Stimulated activated CD4-positive, alpha-beta T cell treated with anti-CD3 and anti-CD28 coated beads, Interleukin-15, amount 100 ng/mL, for 48 hours (primary cell): ENCODE measurements at places on chromosomes 1 and 21.

GRCh38 chr1:150150133-150151021, 661 bp downstream of the PLEKHO1 start:
- no peak for DNase-seq

GRCh38 chr1:220300442-220301121, 28.3 kb upstream of the RAB3GAP2 start:
- DNase-seq = no peak

GRCh38 chr1:154951901-154952657, 3.8 kb downstream of the PBXIP1 start:
- DNase-seq = peak; percentile 42

- no peak for DNase-seq
Observed at GRCh38 chr1:64913361-64914015, 52.9 kb downstream of the JAK1 start.

DNA sequence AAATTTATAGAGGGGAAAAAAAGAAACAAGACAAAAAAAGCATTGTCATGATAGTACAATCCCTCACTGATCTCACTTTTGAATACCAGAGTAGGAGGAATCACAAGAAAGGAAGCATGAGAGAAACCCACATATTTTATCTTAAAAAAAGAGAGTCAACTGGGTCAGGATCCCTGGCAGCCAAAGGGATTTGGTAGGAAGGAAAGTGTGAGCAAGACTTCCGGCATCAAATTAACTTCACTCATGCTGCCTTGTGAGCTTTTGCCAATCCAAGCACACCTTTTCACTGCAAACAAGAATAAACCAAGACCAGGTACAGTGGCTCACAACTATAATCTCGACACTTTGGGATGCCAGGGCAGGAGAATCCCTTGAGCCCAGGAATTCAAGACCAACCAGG, 53.1 kb downstream of the SLC9C2 start:
- no peak for DNase-seq

DNA sequence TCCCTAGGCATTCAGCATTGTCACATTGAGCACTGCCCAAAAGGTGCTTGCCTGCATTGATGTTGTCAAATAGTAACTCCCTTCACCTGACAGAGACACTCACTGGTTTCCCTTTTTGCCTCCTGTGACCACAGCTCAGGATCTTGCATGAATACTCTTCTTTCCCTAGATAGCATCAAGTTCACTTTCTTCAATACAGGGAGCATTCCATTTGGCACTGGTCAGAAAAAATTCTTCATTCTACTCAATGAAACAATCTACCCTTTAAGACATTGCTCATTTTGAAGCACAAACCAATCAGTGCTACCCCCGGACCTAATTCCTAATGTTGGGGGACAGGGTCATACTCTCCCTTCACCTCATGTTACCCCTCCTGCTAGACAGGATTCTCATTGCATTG, 319.0 kb upstream of the SNX7 start:
- DNase-seq = no peak

GRCh38 chr21:15686506-15686905, 43.3 kb upstream of the USP25 start:
- no peak for DNase-seq

DNA sequence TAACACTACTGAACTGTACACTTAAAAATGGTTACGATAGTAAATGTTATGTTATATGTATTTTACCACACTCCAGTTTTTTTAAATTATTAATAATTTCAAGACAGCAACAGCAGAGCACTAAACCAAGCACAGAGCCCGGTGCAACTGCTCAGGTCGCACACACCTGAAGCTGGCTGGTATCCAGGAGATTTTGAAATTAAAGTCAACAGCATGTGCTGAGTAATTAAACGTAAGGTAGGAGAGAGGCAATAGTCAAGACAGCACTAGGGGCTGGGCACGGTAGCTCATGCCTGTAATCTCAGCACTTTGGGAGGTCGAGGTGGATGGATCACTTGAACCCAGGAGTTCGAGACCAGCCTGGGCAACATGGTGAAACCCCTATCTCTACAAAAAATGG, 35.1 kb upstream of the SLC30A10 start:
- DNase-seq = no peak

DNA sequence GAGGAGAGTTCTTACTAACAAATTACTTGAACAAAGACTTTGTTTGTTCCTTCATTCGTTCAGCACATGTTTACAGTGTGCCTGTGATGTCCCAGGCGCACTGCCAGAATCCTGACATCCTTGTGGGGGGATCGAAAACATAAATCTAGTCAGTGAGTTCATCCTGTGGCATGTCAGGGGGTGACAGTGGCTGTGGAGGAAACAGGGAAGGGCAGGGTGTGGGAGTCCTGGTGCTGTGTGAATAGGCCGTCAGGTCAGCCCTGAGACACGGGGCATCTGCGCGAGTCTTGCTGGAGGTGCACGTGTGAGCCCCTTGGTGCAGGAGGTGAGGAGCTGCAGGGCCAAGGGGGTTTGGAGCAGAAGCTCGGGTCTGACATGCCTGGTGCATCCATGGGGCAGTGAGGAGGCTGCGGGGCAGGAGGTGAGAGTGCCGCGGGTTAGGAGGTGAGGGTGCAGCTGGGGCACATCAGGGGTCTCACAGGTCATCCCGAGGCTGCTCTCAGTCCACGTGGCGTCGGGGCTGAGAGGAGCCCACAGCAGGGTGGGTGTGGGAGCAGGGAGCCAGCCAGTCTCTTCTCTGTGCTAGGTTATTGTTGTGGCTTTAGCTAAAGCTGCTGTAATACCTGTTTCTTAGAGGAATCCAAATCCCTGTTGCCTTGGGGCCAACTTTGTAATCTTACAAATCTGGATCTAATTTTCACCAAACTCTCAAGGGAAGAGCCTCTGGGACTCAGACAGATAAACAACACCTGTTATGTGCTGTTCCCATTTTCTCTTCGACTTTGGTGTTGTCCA, 93.4 kb downstream of the PCBP3 start:
- DNase-seq = no peak

DNA sequence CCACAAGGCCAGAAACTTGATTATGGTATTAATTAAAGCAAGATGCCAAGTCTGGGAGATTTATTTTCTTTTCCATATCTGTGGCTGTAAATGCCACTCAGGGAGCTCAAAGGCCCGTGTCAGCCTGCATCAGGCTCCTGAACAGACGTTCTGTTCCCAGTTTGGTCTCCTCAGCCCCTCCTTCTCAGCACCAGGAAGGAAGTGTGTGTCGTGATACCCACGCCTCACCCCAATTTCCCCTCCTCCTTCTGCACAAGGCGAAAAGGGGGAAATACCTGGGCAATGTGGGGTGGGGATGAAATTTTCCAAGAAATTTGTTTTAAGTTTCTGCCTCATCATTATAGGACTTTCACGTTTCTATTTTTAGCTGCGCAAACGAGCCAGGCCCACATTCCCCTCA, 112.0 kb downstream of the SYF2 start:
- no peak for DNase-seq

DNA sequence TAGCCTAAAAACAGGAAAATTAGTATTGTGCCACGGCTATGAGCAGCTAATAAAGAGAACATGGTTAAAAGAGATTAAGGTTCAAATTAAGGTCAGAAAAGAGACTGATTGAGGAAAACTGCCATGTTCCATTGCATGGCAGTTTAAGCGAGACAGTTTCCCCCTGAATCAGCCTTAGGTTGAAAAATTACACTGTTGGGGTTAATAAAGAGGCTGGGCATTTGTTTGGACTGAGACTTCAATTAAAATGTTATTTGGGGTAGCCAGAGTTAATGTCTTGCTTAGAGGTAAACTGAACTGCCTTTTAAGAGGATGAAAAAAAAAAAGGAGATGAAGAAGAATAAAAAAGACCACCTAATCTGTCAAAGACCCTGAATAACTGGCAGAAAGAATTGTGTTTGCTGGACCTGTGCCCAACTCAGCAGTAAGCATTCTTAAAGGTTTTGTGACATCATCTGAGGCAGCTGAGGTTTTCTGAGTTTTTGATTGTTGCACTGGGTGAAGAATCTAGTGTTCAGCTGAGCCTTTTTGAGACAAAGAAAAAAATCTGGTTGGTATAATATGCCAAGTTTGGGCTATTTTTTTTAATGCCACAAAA, 17.7 kb upstream of the PROX1 start:
- DNase-seq = no peak

GRCh38 chr1:116496898-116497297, 73.9 kb downstream of the CD58 start:
- DNase-seq = no peak

DNA sequence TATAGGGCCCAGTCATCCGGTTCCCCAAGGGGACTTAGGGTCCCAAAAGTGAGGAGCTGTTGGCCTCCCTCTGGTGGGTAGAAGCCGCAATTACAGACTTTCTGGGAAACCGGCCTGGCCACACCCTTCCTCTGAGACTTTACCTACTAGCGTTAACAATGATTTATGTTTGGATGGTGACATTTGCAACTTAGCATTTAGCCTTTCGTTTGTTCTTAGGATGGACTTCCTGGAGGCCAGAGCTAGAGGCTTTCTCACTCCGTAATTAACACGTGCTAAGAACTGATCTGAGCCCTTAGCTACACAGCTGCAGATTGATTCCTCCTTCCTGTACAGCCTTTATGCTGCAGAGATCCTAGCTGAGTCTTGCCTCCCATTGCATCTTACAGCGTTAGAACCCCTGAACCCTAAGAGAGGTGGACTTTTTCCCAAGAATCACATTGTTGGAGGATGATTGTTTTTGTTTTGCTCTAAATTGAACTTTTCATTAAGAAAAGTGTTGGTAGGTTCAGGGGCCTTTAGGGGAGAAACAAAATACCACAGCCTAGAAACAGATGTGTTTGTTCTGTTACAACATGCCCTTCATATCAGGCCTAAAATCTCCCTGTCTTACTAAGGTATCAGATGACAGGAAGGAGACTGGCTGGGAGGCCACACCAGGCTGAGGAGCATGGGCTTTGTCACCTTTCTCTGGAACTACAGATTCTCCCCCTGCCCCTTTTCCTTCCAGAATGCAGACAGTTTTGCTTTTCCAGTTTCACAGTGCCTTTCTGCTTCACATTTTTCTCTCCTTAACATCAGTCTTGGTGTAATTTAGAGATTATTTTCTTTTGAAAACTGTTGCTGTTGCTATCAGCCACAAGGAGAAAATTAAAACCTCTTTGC, 1.9 kb downstream of the S100A11 start:
- no peak for DNase-seq

DNA sequence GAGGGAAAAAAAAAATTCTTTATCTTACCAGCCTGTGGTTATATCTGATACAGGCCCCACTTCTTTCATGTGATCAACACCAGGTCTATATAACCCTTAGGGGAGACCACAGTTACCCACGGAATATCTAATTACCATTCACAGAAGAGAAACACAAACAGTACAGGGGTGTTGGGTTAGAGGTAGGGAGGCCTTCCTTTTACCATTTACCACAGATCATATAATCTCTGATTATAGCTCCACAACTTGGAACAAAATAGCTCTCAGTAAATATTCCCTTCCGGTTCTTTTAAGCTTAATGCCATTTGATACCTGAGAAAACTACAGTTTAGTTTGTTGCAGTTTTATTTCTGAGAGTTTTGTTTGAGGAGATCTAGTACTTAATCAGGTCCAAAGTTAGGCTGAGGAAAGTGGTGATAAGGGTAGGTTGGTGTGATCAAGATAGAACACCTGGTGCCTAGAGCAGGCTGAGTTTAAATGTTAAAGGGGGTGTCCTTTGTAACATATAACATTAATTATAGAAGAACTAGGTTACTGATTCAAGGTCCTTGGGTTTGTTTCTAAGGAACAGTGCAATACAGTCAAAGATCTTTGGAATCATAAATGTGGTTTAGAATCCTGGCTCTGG, 14.1 kb downstream of the EPB41 start:
- DNase-seq = no peak

DNA sequence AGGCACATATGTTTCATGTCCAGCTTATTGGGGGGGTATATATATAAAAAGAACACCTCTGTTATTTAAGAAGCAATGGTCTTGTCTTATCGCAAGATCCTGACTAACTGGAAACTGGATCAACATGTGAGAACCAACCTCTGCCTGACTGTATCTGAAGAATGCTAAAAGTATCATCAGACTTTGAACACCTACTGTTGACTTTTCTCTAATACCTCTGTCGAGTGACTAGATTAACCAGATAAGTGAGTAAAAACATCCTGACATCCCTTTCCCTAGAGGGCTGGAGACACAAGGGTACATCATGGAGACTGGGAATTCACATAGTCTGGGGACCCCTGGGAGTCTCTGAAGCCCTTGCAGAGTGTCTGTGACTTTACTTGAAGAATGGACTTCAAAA, 26.3 kb upstream of the PIGC start:
- DNase-seq = no peak

DNA sequence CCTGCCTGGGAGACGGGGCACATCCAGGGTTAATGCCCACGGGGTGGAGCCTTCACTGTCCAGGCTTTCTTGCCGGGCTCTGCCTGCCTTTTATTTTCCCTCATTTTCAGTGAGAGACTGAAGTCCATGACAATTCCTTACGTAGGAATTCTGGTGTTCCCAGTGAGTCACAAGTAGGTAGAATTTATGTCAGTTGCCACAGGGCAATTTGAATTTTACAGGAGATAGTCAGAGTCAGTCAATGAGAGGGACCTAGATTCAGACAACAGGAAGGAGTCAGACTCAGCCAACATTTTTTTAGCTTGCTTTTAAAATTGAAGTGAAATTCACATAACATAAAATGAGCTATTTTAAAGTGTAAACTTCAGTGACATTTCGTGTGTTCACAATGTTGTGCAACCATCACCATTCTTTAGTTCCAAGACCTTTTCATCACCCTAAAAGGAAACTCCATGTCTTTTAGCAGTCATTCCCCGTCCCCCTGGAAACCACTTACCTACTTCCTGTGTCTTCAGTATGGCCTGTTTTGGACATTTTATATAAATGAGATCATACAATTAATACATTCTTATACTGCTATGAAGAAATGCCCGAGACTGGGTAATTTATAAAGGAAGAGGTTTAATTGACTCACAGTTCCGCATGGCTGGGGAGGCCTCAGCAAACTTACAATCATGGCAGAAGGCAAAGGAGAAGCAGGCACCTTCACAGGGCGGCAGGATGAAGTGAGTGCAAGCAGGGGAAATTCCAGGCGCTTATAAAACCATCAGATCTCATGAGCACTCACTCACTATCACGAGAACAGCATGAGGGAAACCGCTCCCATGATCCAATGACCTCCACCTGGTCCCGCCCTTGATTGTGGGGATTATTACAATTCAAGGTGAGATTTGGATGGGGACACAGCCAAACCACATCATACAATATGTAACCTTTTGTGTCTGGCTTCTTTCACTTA, 14.6 kb downstream of the AJAP1 start:
- no peak for DNase-seq

DNA sequence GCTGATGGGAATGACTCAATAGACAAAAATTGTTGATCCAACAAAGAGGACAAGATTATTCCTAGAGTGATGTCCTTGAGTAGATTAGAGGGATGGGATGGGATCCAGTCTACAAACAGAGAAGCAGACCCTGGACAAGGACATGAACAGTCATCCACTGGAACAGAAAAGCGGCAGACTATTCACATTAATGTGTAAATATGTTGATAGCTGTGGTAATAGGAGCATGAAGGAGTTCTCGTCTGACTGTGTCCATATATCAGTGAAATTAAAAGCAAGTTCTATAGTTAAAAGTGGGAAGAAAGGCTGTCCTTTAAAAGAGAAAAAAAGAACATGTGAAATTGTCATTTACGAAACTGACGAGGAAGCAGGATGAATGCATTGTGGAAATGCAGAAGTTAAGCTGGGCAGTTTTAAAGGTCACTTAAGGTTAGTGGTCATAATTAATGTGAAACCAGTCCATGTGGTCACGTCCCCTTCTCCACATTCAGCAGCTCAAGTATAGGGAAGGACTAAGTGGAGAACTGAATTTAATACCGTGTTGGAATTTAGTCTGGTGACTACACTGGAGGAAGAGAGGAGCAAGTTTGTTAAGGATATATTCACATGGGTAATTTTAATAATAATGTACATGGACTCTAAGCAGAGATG, 62.1 kb downstream of the PIK3R3 start:
- DNase-seq = no peak

- no peak for DNase-seq
Observed at GRCh38 chr1:21531241-21531640, 22.0 kb downstream of the ALPL start.
